T1000 (cell line): ENCODE measurements at places on chromosomes 1 and 21.

- DNase-seq: no peak
Observed at GRCh38 chr1:236381565-236382158, 12.4 kb upstream of the EDARADD start.

DNA sequence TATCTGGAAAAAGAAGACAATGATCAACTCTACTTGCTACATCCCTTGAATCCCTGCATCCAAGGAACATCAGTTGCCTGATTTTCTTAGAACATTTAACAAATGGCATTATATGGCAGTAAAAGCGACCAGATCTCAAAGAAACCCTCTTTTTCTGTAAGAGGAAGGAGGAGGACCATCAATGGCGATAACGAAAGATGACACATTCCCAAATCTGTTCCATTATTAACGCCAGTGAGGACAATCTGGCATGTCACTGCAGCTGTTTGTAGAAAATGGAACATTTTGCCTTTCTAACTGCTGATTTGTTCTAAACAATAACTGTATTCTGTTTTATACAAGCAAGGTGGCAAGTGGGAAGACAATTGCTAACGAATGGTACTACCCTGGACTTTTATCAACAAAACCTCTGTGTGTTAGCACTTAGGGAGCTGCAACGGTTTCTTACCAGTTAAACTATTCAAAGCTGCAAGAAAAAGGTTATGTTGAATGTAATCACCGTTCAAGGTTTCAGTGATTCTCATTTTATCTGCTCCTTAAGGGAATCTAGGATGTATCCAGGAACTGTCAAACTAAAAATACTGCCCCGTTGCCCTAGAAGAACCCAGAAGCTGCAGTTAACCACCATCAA, 251.9 kb downstream of the SDCCAG8 start:
- DNase-seq: no peak

DNA sequence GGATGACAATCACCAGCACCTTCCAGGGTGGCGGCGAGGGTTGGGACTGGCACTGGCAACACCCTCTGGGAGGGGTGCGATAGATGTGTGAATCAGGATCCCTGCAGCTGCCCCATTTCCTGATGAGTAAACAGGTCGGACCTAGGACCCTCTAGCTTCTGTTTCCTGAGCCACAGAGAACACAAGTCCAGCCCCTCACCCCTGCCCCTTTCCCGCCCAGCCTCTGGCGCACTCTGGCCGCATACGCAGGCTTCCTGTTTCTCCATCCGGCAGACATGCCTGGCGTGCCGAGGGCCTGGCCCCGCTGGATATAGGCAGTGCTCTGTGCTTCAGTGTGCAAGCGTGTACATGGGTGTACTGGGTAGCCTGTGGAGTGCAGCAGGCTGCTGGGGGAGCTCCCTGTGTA, 4.6 kb downstream of the PEAR1 start:
- DNase-seq: no peak

- DNase-seq: no peak
Observed at GRCh38 chr21:43902441-43902840, 37.4 kb downstream of the AGPAT3 start.

- DNase-seq: no peak
Observed at GRCh38 chr1:190436615-190437014, 41.0 kb downstream of the BRINP3 start.
